ENCODE measurements at places on chromosomes 12 and 14.

DNA sequence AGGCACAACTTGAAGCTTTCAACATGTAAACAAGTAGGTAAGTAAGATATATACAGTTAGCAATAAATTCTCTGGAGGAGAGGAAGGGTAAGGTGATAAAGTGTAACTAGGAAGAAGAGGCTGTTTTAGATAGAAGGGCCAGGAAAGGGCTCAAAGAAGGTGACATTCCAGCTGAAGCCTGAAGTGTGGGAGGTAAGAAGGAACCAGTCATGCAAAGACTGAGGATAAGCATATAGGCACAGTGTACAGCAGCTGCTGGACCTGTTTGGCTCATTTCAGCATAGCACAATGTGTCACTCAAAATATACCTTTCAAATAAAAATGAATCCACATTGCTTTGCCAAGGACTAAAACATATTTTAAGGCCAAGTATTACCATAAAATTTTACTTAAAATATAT is 28.6 kb upstream of the ARL1 start:
- no peak for DNase-seq

DNA sequence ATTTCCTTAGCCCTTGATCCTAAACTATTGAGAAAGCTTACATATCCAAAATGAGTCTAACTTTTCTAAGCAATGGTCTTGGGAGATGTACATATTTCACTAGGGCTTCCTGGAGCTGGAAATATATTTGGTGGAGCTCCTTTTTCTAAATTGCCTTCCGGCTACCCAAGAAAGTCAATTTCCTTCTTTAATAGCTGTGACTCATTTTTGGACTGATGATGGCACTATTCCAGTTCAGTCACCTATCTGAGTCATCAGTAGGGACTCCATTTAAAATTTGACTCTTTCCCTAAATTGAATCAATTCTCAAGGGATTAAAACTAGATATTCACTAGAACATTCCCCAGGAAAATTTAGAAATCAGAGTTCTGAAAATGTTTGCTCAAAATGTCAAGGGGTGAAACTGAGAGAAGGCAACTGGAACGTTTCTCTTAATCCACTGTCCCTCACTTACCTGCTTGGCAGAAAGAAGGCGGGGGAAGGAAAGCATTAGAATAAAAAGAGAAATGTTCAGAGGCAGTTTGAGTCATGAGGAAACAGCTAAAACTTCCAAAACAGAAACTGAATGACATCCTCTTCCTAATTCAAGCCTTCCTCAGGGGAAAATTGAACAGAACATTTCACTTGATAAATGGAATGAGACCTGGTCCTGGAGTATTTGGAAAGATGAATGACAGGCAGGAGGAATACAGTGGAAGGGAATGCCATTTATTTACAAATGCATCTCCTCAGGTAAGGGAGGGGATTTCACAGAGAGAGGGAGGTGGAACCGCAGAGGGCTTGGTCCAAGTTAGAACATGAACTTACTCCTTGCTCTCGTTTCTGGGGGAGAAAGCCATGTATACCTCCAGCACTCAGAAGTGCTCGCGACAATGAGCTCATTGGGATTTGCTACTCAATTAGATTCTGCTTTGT is 91.2 kb downstream of the RGS6 start:
- no peak for DNase-seq

DNA sequence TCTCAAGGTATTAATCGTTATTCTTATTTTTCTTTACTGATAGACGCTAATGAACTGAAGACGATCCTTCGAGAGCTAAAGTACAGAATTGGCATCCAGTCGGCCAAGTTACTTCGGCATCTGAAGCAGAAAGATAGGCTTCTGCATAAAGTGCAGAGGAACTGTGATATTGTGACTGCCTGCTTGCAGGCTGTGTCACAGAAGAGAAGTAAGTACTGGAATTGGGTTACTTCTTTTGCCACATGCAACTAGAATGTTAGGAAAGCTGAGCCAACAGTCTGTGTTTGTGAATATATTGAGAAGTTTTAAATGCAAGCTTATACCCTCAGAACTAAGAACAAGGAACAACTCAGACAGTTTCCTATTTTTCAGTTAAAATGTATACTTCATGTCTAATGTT is 26.6 kb upstream of the GNS start:
- no peak for DNase-seq

GRCh38 chr12:5688226-5688625 is 256.3 kb downstream of the NTF3 start:
- DNase-seq: no peak

- DNase-seq: no peak
Observed at GRCh38 chr12:13127444-13127843, 24.0 kb upstream of the GSG1 start.

DNA sequence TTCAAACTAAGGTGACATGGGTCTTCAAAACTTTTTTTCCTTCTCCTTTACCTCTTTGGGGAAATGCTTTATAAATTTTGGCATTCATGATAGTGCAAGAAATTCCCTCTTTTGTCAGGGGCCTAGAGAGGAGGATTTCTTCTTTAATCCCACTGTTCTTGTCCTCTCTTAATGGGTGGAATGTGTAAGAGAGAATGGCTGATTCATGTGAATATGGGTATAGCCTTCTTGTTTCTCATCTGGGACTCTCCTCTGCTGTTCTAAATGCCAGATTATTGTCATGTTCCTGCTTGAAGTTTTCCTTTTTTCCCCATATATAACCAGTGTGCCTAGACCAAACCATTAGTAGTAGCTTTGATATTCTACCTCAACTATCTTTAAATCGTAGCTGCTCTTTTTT is 46.7 kb downstream of the SLC38A4 start:
- DNase-seq: no peak

- DNase-seq: no peak
Observed at GRCh38 chr12:124194893-124195566, 99.9 kb upstream of the RFLNA start.

DNA sequence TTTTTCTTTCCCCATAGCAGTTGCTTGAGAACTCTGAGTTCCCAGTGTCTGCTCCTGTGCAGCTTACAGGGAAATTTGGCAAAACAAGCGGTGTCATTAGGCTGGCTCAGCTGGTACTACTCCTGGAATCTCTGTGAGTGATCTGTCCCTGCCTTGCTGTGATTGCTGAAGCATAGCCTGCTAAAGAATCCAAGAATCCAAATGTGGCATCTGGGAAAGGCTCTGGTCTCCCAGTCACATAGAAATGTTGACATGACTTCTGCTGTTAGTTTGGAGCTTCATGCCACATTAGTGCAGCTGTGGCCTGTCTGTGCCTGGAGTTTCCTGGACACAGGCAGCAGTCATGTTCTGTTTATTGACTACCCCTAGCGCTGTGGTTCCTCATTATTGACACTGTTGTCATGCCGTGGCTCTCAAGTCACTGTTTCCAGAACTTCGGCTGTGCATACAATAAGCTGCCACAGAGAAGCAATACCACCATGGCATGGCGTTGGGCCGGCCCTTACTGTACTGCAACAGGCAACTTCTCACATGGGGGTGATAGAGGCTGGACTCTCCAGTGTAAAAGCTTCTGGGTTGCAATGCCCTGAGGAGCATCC is 166.8 kb downstream of the MYRFL start:
- DNase-seq: no peak

- no peak for DNase-seq
Observed at GRCh38 chr14:22417914-22418313, 171.1 kb downstream of the DAD1 start.

GRCh38 chr14:80233470-80234089 is 22.3 kb upstream of the DIO2 start:
- DNase-seq: no peak

DNA sequence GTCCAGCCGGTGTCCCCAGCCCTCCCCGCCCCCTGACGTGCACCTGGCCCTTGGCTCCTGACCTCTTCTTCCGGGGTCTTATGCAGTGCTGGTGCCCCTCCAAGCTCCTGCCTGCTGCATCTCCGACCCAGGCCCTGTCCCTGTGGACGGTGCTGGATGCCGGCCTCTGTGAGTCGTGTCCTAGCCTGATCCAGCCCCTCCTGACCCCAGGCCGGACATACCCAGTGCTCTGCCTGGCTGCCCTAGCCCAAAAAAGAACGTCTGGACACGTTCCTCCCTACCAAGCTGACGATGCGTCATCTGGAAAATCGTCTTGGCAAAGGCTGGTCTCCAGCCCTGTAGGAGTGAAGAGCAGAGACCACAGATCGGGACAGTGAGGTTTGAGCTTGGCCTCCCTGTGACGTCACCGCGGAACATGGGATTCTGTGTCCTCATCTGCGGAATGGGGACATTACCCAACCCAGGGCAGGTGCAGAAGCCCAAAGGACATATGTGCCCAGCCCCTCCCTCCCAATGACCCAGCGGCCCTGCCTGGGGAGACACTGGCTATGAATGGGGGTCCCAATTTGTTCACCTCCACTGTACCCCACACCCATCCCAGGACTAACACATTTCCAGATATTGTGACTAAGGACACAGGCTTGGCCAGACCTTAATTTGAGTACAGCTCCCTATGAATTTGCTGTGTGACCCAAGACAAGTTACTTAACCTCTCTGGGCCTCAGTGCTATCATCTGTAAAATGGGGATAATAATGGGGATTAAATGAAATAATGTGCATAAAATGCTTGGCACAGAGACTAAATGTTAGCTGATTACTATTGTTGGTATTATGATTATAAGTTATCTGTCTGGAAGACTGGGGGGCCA is 51.0 kb upstream of the BCL11B start:
- DNase-seq: no peak

DNA sequence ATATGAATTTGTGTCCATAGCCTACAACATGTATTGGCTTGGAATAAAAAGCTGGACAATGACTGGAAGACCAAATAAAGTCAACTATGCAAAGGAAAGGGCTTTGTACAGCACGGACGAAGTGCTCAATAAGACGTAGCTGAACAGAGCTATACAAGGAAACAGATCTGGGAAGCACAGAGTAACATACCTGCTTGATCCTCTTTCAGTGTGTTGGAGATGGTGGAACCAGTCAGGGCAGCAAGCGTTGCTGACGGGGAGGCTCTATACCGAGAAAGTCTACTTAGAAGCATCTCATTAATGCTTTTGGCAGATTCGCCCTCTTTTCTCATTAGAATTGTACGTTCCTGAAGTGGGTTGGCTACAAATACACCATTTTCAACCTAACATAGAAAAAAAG is 99.3 kb downstream of the HECTD4 start:
- DNase-seq: no peak

DNA sequence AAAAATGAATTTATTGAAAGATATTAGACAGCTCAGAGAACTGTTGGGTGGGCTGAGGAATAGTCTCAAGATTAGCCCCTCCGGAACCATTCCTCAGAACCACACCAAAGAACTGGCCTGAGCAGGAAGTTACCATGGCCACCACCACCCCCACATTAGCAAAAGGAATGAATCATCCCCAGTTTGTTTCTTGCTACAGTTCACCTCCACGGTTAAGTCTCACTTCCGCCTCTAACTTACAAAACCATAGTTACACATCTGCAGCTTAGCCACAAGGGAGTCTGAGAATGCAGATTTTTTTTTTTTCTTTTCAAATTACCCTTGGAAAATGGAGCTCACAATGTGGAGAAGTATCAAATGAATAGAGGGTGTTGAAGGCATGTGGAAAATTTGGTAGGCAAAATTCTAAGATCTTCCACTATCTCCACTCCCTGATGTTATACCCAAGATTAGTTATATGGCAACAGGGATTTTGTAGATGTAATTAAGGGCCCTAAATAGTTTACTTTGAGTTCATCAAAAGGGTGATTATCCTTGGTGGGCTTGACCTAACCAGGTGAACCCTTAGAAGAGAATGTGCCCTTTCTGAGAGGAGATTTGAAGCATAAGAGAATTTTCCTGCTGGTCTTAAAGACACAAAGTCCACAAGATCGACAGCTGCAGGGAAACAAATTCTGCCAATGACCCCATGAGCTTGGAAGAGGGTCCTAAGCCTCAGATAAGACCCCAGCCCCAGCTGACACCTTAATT is 129.8 kb upstream of the KRR1 start:
- no peak for DNase-seq

GRCh38 chr12:46803517-46803916 is 22.3 kb downstream of the SLC38A4 start:
- no peak for DNase-seq

DNA sequence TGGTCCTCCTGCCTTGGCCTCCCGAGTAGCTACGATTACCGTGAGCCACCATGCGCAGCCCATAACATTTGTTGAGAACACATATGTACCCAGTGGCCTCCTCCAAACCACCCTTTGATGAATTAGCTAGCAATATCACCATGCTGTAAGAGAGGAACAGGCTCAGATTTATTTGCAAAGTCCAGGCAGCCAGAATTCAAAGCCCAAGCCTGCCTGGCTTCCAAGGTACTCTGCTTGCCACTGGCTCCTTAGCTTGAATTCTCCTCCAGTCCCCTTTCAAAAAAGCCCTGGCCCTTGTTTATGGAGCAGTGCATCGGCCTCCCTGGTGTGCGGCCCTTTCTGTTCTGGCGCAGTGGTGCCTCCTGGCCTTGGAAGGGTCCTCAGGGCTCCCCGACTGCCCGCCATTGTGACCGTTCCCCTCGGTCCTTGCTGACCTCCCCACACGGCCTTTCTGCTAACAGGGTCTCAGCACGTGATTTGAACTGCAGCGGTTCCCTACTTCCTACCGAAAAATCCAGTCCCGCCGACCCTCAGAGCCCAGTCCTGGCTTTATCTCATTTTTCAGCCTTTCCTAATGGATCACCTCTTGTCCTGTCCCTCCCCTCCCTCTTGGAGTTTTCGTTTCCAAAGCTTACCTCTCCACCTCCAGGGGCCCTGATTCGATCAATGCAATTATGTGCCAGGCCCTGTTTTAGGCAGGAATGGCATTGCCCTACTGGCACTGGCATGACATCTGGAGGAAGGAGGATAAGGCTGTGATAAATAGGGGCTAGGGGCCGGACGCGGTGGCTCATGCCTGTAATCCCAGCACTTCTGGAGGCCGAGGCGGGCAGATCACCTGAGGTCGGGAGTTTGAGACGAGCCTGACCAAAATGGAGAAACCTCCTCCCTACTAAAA is 22.0 kb downstream of the SLC25A29 start:
- DNase-seq: no peak

- no peak for DNase-seq
Observed at GRCh38 chr14:24032727-24033418, 18.9 kb upstream of the CARMIL3 start.

DNA sequence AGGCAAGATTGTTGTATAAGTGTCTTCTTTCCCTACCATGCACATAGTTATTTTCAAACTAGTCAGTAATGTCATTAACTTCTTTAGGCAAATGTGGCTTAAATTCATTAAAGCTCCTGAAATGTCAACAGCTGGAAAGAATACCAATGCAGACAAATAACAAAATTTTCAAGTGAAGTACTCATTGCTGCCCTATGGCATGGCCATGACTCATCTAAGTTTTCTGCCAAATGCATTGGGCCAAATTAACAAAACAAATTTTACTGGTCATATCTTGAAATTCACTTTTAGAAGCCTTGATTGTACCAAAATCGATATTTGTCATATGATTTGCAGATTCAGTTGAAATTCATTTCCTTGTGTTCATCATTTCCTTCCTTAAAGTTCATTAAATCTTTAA is 915.9 kb downstream of the SLC6A15 start:
- no peak for DNase-seq

- DNase-seq: no peak
Observed at GRCh38 chr12:58425481-58426392, 484.4 kb downstream of the ATP23 start.

GRCh38 chr14:98947911-98948595 is 323.9 kb downstream of the BCL11B start:
- DNase-seq: no peak

GRCh38 chr12:65106948-65107347 is 14.2 kb downstream of the WIF1 start:
- DNase-seq: no peak

Data from NCI-H1436 treated with DMSO at 0.1 percent for 48 hours (cell line).